Stimulated activated CD4-positive, alpha-beta T cell treated with anti-CD3 and anti-CD28 coated beads, Interleukin-12 subunit alpha, Interleukin-12 subunit beta, amount 100 ng/mL, for 4 hours (primary cell): ENCODE measurements at places on chromosomes 2 and 18.

DNA sequence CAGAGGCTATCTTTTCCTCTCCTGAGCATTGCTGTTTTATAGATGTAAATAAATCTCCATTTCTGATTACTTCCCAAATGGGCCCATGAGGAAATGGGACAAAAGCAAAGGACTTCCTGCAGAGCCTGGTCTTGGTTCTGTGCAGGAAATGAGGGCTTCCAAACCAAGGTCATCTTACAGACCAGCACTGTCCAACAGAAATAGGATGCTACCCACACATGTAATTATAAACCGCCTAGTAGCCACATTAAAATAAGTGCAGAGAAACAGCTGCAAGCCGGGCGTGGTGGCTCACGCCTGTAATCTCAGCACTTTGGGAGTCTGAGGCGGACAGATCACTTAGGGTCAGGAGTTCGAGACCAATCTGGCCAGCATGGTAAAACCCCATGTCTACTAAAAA is 6.2 kb downstream of the TTL start:
- no peak for DNase-seq

DNA sequence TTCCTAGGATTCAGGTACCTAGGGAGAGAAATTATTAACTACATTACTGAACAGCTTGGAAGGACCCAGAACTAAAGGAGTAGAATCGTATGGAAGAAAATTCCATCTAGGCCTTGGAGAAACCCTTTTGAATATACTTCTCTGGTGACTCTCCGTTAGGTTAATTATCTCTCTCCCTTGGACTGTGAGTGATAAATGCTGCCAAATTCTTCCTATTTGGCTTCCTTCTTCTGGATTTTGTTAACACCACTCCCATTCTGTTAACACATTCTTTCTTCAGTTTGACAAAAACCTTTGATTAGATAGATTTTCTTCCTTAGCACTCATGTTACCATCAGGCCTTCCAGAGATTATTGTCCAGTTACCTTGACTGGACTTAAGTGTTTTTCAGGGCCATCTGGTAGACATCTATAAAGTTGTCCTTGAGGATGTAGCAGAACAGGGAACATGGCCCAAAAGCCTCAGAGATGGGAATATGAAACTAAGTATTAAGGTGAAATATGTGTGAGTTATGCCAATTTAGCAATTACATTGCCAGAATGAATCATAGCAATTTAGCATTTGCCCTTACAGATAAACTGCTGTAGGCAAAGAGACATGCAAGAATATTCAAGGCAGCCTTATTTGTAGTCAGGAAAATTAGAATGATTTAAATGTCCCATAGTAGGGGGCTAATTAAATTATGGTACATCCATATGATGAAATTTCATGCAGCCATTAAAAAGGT is 6.7 kb downstream of the CYP27A1 start:
- no peak for DNase-seq

DNA sequence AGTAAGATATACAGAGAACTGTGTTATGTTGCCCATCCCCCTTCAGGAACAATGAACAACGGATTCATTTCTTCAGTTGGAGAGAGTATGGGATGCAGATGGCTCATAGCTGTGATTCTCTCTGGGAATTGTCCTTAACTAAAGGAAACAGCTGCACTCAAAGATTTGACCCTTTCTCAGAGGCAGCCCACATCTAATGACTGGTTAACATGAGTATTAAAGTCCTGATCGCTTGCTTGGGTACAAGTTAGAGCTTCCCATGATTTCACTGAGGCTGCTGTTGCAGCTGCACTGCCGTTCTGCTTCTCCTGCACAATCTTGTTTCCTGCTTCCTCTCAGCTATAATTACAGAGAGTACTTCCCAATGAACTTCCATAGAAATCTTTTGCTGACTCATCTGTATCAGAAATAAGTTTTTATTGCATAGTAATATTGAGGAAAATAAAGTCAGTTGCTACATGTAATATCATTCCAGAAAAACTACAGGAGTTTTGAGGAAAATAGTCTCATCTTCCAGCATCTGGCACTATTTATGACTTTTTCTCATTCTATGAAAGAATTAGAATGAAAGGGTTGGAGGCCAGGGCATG is 12.8 kb upstream of the SCN9A start:
- no peak for DNase-seq

GRCh38 chr18:13616525-13617035 is 109.8 kb downstream of the FAM210A start:
- DNase-seq, result no peak

DNA sequence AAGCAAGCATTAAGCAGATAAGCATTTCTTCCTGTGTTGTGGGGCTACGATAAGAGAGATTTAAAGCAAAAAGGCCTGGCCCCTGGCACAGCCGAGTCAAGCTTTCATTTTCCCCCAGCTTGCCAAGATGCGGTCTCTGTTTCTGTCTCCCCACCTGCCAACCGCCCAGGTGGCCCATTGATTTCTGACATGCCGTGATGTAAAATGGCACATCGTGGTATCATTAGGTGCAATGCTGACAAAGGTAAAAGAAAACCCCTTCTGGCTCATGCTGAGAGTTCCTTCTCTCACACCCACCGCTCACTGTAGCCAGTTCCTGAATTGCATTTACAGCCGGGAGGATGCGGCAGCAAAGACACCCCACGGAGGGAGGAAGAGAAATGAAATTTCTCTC is 62.8 kb downstream of the BOD1L2 start:
- no peak for DNase-seq
